ENCODE measurements at places on chromosomes 7 and 10. TPM values are rescaled to one million over a fixed set of nuclear protein-coding genes. Genes with fewer than 3 reads are reported as not detected.

DNA sequence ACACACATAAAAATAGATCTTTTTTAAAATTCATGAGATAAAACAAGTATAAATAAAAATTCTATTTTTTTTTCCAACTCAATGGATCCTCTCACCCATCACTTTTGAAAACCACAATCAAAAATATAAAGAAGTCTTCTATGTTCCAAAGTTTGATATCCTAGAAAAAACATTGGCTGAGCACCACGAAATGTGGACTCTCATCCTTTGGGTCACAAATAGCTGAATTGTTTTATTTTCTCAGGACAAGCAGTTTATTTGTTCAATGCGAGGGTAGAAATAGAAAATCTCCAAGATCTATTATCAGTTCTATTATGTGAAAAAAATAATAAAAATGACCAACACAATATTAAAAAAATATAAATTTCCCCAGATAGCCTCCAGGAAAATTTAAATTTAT lies 310.5 kb upstream of the DGKB start:
- DNase-seq, result no peak
- H3K27ac ChIP-seq, result no peak overlapping the region
- H3K4me3 ChIP-seq, result no peak overlapping the region
- no peaks in the 10 kb centered on the region for H3K36me3 ChIP-seq
- H3K4me1 ChIP-seq, result no peaks in the 10 kb centered on the region

DOCK4 gene
- total RNA-seq, result 2.0 TPM

DIP2C gene
- 11.4 TPM for total RNA-seq

PRRT4 gene
- 0.43 TPM for total RNA-seq

- no peaks in the 10 kb centered on the region for H3K27me3 ChIP-seq
- H3K4me3 ChIP-seq, result no peak overlapping the region
- no peak for DNase-seq
Observed at GRCh38 chr10:60913657-60914056, 30.3 kb downstream of the RHOBTB1 start.

Measured in Caco-2 (cell line).